Activated CD8-positive, alpha-beta memory T cell treated with anti-CD3 and anti-CD28 coated beads, Interleukin-2, amount 50 U/mL, for 48 hours (primary cell): ENCODE measurements at places on chromosomes 1 and 21.
A peak's percentile ranks its signal among the peaks of the same experiment; 100 is the strongest.

DNA sequence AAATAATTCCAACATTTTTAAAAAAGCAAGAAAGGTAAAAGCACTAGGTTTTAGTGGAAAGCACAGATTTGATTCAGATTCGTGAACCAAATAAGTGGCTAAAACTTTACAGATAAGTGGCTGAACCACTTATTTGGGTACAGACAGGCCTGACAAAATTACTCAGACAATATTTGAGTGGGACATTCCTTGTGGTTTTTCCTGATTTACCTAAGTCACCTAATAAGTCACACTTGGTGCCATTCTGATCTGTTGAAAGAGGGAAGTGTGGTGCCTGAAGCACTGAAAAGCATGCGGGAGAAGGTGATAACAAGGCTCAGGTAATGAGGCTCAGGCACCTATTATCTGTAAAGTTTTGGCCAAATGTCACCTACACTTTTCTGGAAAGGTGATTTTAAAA is 81.6 kb upstream of the CD55 start:
- no peak for DNase-seq

DNA sequence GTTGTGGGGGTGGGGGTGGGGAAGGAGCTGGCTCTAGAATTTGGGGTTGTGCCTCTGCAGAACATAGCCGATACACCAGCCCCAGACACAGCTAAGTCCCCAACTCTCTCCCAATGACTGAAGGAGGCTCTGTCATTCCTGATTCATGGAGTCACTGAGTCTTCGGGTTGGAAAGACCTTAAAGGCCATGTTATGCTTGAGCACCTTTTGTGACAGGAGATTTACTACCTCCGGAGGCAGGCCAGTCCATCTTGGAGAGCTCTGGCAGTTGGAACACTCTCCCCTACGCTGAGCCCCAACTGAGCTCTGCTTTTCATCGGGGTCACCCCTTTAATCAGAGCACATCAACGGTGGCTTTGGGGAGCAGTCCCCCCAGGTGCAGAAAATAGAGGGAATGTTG is 284.4 kb upstream of the GJB5 start:
- no peak for DNase-seq

DNA sequence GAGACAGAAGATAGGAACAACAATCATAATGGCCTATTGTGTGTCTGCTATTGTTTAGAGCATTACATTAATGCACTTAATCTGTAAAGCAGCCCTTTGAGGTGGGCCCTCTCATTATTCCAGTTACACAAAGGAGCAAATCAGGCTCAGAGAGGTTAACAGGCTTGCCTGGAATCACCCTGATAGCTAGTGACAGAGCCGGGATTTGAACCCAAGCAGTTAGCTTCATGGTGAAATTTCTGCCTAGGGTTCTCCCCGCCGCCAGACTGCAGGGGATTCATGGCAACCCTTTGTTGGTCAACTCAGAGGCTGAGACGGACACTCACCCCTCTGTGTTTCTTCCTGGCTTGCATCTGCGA is 7.1 kb downstream of the HEYL start:
- no peak for DNase-seq

- DNase-seq, result no peak
Measured at GRCh38 chr1:84550826-84551225, 23.4 kb downstream of the CTBS start.

DNA sequence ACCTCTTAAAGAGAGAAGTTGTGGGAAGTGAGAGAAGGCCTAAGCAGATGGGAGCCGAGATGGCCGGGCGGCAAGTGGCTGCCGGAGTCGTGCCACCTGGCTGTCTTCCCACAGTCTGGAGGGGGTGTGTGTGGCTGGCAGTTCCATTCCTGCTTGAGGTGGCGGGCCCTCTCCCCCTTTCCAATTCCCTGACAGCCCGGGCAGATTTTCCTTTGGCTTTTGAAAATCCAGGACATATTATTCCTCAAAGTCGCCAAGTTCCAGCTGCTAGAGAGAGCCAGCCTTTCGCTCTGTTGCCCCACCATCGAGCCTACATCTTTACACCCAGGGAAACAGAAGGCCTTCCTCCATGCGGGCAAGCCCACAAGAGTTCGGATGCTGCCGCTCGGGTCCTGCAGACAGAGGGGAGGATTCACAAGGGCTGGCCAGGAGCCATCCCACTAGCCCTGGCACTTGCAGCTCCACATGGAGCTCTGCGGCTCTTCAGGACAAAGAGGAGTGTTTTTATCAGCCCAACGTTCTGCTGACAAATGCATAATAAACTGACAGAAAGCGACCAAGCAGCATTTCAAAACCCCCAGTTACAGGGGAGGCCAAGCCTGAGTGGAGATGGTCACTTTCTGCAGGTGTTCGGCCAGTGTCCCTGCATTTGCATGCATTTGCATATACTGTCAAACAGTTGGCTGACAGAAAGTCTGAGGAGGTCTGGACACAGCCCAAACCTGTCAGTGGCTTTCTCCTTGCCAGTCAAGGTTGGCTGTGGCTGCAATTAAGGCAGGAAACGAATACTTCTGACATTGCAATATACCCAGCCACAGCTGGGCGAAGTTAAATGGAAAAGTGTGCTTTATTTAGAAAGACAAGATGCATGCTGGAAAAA is 45.9 kb downstream of the OLIG1 start:
- peak; percentile 40 for DNase-seq

GRCh38 chr21:42426424-42426823 is 22.7 kb downstream of the UBASH3A start:
- DNase-seq, result no peak

DNA sequence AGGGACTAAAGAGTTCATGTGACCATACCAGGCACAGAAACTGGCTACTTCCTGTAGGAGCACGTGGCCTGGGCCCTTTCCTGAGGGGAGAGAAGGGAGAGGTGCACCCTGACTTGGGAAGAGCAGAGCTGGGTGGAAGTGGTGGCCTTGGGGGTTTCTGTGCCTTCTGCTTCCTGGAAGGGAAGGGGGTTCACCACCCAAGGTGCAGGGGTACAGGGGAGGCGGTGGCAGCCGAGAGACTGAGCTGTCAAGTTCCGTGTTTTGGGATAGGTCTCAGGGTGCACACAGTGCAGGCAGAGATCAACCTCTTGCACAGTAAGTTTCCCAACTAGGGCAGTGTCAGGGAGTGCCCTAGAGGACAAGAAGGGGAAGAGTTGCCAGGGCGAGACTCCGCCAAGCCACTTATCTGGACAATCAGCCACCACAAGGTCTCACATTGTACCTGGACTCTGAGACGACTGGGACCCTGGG is 10.1 kb downstream of the HECTD3 start:
- DNase-seq, result no peak

GRCh38 chr1:194277927-194278326 is 1091.5 kb upstream of the B3GALT2 start:
- no peak for DNase-seq

- DNase-seq, result no peak
Measured at GRCh38 chr1:214573386-214574318, 22.2 kb upstream of the PTPN14 start.

DNA sequence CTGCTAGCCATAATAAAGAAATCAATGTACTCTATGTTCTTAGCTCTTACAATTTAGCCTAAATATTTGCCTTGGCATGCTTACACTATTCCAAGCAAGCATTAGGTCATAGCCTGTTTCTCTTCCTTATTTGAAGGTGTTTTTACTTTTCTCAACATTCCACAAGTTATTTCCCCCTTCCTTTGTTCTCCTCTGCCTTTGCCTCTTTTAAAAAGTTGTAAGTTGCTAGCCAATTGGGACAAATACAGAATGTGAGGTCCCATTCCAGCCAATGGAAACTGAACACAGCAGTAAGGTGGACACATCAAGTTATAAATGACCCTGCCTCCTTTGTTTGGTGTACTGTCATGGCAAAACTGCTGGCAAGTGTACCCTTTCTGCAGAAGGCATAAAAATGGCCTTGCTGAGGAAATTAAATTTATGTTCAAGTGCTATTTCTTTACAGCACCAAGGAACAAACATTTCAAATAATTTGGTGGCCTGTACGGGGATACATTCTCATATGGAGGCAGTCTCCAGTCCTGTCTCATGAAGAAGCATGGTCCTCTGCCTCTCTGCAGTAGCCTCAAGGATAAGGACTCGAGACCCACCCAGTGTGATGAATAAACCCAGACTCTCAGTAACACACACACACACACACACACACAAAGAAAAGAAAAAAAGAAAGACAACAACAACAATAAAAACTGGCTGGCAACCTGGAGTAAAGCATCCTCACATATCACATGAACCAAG is 28.8 kb upstream of the FMO1 start:
- DNase-seq, result no peak

- no peak for DNase-seq
Measured at GRCh38 chr1:220483700-220484099, 44.2 kb upstream of the MARK1 start.

DNA sequence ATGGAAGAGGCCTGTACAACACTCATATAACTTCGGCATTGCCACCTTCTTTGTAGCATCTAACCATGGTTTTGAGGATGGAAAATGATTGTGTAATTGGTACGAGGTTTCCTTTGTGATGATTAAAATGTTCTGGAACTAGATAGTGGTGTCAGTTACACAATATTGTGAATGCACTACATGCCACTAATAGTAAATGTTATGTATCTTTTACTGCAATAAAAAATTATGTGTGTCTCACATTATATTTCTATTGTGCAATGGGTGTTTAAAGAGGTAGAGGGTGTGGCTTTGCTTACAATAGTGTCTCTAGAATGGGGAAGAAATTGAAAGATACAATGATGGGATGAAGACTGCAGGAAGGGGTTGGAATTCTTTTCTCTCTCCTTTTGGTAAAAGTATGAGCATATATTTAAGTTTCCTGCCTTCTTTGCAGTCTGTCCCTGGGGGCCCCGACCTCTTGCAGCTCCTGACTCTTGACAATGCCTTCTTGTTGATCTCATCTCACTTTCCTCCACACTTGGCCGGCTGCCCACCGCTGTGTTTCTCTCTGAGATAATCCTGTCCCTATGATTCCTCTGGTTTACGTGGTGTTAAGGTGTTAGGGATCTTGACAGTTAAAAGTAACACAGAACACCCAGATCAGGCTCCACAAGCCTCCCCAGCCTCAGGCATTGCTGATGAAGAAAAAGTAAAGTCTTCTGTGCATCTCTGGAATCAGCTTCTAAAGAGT is 39.3 kb downstream of the MTARC1 start:
- DNase-seq, result no peak

DNA sequence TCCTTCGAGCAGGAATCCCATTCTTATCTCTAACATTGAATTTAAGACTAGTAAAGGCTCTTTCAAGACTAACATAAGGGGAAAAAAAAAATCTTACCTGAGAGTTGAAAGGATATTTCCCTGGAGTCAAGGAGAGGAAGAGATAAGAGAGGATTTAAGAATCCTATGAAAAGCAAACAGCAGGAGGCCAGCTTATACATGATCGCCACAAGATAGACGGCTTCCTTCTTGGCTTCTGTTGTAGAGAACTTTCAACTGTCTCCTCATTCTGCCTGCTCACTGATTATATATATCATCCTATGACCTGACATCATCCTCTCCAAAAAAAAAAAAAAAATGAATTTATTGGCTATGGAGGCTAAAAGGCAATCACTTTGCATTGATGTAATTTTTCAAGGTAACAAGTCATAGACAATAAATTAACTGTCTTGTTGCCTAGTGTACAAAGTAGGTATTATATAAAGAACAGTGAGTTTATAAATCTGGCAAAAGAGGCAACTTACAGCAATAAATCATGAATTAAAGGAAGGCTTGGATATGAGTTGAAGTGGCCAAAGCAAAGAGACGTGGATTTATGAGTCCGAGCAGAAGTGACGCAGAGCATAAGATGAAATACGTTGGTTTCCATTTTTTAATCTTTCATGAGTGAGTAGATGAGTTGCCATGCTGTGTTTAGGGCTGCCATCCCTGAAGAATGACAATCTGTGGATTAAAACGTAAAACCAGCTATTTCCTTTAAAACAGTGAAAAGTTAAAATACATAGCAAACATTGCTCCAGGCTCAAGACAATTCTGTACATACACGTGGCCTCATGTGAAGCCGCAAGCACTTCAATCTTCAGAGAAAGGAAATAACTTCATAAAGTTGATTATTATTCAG is at the start of gene UTS2:
Gene UTS2 (minus strand): TSS at position 262 of the 880 bp plus-strand sequence. CDS start 62 bp downstream, at position 200.
- DNase-seq, result no peak

DNA sequence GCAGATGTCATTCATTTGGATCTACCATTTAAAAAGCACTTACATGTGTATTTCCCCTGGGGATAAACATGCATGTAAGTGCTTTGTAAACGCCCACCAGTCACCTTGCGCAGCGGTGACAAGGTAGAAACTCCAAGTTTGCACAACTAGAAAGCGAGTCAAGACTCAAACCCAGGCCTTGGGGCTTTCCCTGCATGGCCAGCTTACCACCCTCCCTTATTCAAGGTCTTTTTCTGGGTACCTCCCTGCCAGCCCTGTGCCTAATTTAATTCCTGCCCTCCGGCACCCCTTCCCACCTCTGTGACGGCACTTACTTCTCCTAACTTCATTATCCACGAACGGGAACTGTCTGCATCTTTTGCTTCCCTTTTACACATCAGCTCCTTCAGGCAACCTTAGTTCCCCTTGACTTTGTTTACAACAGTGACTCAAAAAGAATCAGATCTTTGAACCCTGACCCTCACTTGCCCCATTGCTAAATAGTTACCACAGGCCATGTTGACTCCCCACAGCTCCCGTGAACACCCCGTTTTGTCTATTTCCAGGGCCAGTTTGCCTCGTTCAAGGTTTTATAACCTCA is 138.3 kb upstream of the ETS2 start:
- no peak for DNase-seq

DNA sequence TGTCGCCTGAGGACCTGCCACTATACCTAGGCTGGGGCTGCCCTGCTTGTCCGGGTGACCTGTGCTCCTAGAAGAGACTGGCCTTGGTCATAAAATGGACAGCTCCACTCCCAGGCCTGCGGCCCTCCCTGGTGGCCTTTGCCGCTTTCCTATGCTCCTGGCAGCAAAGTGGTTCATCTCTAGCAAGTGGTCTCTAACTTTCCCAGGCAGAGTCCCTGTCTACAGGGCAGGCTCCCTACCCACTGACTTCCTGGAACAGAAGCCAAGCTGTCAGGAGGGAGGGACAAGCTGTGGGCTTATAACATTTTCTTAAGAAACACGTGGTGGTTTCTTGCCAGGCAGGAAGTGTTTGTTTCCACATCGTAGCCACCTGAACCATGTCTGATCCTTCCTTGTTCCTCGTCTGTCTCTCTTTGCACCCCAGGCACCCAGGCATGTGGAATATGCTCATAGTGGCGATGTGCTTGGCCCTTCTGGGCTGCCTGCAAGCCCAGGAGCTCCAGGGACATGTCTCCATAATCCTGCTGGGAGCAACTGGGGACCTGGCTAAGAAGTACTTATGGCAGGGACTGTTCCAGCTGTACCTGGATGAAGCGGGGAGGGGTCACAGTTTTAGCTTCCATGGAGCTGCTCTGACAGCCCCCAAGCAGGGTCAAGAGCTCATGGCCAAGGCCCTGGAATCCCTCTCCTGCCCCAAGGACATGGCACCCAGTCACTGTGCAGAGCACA is 10.1 kb downstream of the H6PD start:
- no peak for DNase-seq
